ENCODE measurements at places on chromosomes 13 and 19.

DNA sequence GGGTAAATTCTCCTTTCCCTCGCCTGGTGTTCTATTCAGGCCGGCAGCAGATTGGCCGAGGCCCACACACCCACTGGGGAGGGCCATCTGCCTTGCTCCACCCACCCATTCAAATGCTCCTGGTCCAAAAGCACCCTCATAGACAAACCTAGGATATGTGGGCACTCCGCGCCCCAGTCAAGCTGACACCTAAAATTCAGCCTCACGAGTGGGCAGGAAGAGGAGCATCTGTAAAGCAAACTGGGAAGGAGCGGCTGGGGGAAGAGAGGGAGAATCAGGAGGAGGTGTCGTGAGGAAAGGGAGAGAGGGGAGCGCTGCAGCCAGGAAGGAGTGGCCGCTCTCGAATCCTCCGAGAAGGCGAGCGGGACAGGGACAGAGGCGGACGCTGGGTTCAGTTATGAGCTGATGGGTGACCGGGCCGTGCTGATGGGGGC lies 136.9 kb downstream of the USP12 start:
- no peak for DNase-seq

DNA sequence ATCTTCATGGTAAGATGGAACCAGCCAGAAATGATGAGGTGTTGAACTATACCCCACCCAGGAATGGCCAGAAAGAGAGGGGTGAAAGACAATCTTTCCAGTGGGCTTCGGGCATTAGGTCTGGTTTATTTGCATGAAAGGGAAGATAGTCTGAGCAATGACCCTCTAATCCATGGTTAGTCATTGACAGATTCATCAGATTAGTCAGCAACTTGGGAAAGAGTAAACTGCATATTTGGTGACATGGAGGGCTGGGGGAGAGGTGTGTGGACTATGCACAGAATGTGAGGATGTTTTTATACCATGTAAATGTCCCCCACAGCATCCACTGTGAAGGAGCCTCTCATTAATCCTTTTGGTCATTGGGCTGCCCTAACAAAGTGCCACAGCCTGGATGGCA lies 30.1 kb upstream of the USP12 start:
- DNase-seq = no peak

- DNase-seq = no peak
These were observed 10.1 kb upstream of the CD22 start for GRCh38 chr19:35318679-35319448.

DNA sequence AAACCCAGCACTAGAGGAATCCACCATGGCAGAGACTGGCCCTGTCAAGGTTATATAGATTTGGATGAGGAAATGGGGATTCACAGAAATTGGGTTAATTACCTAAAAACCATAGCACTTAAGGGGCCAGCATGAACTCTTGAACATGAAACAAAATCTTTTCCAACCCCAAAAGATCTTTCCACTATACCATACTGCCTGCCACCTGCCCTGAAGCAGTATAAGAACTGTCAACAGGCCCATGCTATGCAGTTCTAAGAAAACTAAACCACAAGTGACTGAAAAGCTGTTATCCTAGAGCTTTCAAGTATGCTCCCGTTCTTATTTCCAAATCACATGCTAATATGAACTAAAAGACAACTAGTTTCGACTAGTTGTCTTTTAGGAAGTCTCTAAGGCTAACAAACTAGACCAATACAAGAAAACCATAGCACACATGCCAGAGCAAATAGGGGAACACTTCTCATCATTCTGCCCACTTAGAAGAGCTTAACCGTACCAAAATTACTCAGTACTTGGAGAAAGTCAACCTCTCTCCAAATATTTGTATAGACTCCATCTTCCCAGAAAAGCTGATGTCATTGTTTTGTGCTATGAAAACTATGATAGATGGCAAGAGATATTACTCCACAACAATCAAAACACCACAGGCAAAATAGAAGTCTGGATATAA lies 27.5 kb downstream of the HSPH1 start:
- DNase-seq = no peak

GRCh38 chr19:3613818-3614661 lies 7.4 kb upstream of the TBXA2R start:
- no peak for DNase-seq

GRCh38 chr13:33787051-33787591 lies 30.8 kb upstream of the RFC3 start:
- DNase-seq = no peak

GRCh38 chr13:28340272-28340793 lies 154.6 kb downstream of the FLT1 start:
- DNase-seq = no peak

DNA sequence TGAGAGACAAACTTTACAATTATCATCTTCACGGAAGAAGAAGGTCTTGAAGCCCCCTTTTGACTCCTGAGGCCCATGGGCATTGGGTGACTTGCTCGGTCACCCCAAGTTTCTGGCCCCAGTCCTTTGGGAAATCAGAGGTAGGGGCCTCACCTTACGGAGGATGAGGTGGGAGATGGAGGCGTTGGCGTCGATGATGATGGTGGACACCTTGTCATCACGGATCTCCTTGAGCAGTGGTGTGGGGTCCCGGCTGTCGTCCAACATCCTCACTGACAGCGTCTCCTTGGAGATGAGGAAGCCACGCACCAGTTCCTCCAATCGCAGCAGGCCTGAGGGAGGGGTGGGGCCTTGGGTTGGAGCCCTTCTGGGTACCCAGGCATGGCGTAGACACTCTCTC lies 10.8 kb downstream of the GRIK5 start:
- DNase-seq = no peak

- no peak for DNase-seq
These were observed 32.8 kb downstream of the NEK5 start for GRCh38 chr13:52096062-52096461.
